EL (cell line): ENCODE measurements at places on chromosomes 2 and 18.
A peak's percentile ranks its signal among the peaks of the same experiment; 100 is the strongest.

- DNase-seq: no peak
These were observed 83.9 kb upstream of the PGAP1 start for GRCh38 chr2:197010200-197011020.

- DNase-seq: peak; percentile 21
These were observed 133.5 kb upstream of the MGAT5 start for GRCh38 chr2:134120406-134120732.

DNA sequence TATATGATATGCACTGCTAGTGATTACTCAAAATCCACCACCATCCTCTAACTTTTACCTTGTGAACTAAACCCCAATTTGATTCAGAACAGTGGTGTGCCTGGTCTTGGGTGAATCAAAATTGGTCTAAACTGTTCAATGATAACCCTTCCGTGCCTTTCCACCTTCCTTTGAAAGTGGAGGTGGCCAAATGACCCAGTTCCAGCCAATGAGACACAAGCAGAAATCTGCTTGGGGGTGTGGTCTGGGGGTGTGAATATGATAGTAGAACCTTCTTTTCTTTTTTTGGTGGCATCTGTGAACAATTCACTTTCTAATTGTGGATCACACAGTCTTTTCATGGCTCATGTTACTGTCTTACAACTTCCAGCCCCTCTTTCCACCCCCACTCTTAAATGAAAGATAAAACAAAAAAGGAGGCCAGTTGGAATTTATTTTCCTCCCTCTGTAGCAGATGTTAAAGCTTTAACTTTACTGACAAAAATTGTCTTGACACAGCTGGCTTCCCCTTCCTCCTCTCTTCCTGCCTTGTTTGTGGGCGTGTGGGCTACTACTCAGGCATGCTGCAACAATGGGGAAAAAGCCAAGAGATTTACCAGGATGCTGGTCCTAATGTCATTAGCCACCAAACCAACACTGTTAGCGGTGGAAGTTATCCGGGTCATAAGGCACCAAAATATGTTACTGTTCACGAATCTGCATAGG is 58.8 kb upstream of the ANKRD44 start:
- no peak for DNase-seq

DNA sequence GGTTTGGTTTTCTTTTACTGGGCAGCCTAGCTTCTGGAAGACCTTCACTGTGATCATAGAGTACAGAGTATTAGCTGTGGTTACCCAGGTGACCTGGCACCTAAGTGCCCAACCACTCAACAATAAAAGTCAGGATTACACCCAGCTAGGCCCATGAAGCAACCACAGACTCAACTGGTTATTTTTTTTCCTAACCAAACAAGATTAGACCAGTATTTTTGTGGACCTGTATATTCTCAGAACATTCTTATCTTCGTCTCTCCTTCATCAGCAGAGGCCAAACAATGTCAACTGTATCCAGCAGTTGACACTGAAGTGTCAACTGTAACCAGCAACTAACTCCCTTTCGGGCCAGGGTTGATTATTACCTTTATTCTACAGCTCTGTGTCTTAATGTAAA is 289.2 kb upstream of the SLC39A10 start:
- no peak for DNase-seq

DNA sequence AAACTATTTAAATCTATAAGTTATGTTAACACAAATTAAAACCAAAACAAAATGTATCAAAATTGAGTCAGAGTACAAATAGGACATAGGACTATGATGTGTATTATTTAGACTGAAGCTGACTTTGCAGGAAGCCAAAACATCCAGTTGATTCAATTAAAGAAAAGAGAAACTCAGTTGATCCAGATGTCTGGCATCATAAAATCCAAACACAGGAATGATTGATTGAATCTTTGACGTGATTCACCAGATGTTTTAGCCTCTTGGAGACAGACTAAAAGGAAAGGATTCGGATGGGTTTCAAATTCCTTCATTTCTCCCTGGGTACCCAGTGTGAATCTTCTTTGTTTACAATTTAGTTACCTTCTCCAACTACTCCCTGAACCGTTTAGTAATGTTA is 272.9 kb downstream of the IRS1 start:
- no peak for DNase-seq

- no peak for DNase-seq
These were observed 190.1 kb downstream of the CDCA7 start for GRCh38 chr2:173544641-173545363.

GRCh38 chr2:102667072-102667471 is 47.7 kb downstream of the SLC9A2 start:
- DNase-seq: no peak

DNA sequence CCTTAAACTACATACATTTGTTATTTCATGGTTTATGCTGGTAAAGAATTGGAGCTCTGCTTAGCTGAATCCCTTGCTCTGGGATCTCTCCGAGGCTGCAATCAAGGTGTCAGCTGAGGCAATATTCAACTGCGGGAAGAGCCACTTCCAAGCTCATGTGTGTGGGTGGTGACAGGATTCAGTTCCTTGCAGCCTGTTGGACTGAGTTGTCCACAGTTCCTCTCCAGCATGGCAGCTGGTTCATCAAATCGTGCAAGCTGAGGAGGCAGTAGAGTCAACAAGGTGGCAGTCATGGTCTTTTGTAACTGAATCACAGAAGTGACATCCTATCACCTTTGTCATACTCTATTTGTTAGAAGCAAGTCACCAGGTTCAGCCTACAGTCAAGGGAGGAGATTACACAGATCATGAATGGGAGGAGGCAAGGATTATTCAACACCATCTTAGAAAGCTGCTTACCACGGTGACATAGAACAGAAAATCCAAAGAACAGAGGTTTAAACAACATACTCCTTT is 56.9 kb downstream of the CTIF start:
- DNase-seq: no peak

DNA sequence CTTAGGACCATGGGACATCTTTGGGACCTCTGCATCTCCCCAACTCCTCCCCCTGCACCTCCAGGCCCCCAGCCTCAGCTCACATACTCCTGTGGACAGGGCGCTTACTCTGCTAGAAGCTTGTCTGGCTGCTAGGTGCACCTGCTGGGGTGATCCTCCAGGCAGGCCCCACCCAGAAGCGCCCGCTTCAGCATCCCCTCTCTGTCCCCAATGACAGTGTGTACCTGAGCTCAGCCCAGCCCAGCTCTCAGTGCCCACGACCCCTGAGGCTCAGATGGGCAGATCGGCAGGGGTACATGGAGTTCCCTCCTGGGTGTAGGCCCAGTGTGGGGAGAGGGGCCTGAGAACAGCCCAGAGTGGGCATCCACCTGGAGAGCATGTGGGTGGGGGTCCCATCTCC is 5.9 kb downstream of the TEKT4 start:
- DNase-seq: no peak

DNA sequence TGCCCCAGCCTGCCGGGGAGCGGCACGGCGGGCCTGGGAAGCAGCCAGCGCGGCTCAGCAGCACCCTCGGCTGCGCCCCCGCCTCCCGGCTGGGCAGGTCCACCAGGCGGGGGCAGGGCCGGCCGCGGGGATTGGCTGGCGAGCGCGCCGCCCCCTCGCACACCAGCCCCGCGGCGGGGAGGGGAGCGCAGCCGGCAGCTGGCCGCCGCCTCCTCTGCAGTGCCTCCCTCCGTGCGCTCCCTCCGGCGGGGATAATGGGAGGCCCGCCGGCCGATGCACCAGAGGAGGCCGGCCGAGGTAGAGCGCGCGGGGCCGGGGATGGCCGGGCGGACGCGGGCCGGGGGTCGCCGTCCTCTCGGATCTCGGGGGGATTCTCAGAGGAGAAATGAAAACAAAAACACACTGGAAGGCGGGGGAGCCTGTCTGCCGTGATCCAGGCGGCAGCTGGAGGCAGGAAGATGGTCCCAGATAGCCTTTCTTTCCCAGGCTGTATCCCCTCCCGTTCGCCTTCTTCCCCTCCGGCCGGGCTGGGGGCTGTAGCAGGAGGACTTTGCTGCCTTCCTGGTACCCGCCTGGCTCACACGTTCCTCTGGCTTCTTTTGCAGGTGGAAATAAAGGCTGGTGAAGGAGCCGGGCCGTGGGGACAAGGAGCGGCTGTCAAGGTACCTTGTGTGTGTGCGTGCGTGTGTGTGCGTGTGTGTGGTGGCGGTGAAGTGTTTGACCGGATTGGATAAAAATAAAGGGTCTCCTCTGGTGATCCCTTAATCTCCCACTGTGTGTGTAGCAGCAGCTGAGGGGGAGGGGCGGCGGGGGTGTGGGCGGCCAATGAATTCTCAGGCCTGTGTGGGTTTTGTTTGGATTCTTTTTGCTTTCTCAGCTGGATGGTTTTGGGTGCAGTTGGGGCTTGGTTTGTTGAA is 18.1 kb downstream of the TET3 start:
- DNase-seq: peak; percentile 87

- peak; percentile 68 for DNase-seq
These were observed 89.4 kb downstream of the DGKD start for GRCh38 chr2:233443511-233444183.

DNA sequence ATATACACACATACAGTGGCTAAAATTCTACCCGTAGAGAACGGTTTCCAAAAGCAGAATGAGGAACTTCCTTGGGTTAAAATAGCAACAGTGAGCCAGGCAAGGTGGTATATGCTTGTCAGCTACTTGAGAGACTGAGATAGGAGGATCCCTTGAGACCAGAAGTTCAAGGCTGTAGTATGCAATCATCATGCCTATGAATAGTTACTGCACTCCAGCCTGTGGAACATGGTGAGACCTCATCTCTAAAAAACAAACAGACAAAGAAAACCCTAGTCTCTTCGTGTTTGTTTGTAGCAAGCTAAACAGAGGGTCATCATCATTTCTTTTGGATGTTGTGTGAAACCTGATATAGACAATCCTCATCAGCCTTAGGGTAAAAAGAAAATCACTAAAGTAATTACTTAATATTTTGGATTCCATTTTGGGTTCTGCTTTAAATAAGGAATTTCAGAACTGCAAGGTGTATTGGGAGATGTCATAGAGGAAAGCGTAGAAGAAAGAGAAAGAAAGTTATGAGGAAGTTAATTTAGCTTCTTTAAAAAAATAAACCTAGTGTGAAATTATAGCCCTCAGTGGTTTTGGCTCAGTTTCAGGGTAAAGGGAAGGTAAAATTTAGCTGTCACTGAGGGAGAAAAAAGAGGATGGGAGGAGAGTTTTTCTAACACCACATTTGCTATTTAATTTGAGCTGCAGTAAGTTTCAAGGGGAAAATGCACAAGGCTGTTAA is 46.5 kb downstream of the PLEK start:
- no peak for DNase-seq

DNA sequence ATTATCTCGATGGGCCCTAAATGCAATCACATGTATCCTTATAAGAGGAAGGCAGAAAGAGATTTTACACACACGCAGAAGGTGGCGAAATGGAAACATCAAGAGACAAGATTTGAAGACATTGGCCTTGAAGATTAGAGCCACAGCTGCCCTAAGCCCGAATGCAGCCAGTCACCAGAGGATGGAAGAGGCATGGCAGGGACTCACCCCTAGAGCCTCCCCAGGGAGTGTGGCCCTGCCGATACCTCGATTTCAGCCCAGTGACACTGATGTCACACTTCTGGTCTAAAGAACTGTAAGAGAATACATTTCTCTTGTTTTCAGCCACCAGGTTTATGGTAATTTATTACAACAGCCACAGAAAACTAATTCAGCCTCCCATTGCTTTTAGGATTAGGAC is 17.4 kb downstream of the TTC39C start:
- no peak for DNase-seq

- DNase-seq: no peak
These were observed 115.6 kb downstream of the SMAD7 start for GRCh38 chr18:48835119-48835518.

- no peak for DNase-seq
These were observed 13.0 kb downstream of the MCM6 start for GRCh38 chr2:135863233-135863632.

DNA sequence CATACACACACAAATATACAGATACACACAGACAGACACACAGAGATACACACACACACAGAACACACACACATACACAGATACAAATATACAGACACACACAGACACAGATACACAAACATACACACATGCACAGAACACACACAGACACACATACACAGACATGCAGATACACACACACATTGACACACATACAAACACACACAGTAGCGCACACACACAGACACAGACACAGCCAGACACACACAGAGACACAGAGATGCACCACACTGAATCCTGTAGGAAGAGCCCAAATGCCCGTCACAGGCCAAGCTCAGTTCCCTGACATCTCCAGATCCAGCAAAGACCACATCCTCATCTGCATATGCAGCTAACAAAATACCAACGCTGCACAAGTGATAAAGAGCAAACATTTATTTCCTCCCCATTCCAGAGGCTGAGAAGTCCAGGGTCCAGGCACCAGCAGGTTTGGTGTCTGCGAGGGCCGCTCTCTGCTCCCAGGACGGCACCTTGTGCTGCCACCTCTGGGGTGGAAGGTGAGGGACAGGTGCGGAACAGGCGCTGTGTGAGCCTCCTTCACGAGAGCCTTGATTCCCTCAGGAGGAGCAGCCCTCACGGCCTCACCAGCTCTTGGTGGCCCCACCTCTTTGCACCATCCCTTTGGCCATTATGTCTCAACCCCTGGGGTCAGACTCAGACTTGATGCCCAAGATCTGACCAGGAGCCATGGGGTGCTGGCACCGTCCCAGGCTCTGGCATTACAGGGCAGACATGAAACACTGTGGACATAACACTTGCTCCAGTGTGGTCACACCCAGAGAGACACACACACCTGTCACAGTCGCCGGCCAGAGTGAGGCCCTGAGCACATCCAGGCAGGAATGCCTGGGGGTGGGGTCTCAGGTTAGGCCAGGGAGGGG is 108.7 kb downstream of the NDUFA10 start:
- DNase-seq: no peak

- peak; percentile 31 for DNase-seq
These were observed 27.3 kb downstream of the ZAP70 start for GRCh38 chr2:97740590-97741182.

DNA sequence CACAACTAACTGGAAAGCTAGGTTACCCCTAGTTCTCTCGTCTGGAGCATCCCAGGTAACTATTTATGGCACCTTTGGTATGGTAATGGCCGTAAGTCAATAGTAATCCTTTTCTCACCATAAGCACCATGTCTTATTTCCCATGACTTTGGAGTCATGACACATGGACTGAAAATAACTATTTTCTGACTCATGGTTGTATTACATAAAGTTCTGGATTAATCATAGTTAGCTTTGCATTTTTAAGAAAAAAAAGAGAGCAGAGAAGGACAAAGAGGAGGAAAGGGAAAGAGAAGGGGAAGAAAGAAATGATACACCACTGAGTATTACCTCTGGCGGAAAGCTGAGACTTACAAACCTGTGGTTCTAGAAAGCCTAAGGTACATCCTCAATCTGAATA is 99.3 kb downstream of the BIN1 start:
- DNase-seq: peak; percentile 73

DNA sequence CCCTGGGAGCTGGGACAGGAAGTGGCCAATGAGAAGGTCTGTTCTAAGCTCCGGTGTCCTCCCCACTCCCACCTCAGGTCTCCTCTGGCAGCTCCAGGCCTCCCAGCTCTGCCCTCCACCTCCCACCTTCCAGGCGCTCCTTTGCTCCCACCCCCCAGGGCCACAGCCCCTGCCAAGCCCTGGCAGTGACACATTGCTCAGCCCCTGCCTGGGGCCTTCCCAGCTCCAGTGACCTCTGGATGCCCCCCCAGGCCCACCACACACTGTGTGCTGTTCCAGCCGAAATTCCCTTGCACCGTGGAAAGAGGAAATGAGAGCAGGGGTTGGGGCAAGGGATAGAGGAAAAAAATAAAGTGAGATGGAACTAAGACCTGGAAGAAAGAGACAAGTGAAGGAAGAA is 289.6 kb downstream of the CYP26B1 start:
- no peak for DNase-seq

- no peak for DNase-seq
These were observed 369.7 kb downstream of the CTNNA2 start for GRCh38 chr2:79882548-79882947.

- DNase-seq: no peak
These were observed 18.9 kb downstream of the STEAP3 start for GRCh38 chr2:119242276-119243119.

- no peak for DNase-seq
These were observed 137.6 kb downstream of the UPP2 start for GRCh38 chr2:158239271-158239670.
